CD4-positive, alpha-beta memory T cell (primary cell): ENCODE measurements at places on chromosomes 6 and 20. TPM values are rescaled to one million over a fixed set of nuclear protein-coding genes. Genes with fewer than 3 reads are reported as not detected.

- H3K36me3 ChIP-seq = no peaks in the 10 kb centered on the region
- no peaks in the 10 kb centered on the region for H3K27me3 ChIP-seq
- no peaks in the 10 kb centered on the region for H3K4me1 ChIP-seq
- H3K27ac ChIP-seq = no peak overlapping the region
- DNase-seq = no peak
These were observed 76.8 kb downstream of the RNASET2 start for GRCh38 chr6:166879594-166879993.

The PTCHD4 gene
- polyA plus RNA-seq = not detected

The DHX16 gene
- polyA plus RNA-seq = 30.2 TPM

DNA sequence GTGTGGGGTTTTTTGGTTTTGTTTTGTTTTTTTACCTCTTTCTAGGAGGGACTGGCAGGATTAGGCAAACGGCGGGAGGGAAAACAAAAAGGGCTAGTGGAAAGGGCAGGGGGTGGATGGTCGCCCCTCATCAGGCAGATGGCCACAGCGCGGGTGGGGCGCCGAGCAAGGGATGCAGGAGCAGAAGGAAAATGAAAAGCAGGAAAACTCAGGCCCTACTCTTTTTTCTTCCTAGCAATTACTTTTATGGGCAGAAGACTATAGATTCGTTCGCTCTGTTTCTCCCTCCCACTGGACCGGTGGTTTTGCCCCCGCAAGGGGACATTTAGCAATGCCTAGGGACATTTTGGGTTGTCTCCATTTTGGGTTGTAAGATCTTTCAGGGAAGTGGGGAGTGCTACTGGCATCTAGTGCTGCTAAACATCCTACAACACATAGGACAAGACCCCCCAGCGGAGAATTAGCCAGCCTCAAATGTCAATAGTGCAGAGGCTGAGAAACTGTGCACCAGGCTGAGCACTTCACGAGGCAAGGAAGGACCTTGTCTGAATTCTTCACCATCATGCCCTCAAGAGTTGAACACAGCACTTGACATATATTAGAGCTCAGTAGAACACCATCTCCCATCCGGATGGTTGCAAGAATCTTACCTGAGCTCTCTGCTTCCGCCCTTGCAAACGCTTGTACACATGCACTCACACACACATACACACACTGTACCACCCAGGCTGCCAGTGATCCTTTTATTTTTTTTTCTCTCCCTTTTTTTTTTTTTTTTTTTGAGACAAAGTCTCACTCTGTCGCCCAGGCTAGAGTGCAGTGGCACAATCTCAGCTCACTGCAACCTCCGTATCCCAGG lies 4.8 kb upstream of the ZMYND8 start:
- no peak overlapping the region for H3K27ac ChIP-seq
- H3K4me3 ChIP-seq = no peak overlapping the region
- H3K36me3 ChIP-seq = no peaks in the 10 kb centered on the region

DNA sequence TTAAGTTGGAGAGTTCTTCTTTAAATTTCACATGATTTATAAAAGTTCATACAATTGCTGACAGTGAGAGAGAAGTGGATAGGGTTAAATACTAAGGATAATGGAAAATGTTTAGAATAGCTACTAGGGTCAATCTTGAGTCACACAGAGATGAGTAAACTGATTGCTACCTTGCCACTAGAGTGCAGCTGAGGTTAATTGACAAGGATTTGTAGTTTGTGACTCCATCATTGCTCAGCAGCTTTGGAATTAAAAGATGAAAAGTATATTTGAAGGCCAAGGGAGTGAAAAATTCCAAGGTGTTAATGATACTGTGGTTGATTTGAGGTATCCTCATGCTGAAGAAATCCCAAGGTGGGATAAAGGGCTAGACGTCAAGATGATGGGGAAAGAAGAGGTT lies 524.0 kb downstream of the UTRN start:
- no peak overlapping the region for H3K27ac ChIP-seq
- H3K27me3 ChIP-seq = no peaks in the 10 kb centered on the region
- H3K4me3 ChIP-seq = no peak overlapping the region
- DNase-seq = no peak

The ANKRD6 gene
- 2.8 TPM for polyA plus RNA-seq

GRCh38 chr20:13397300-13397724 lies 176.2 kb downstream of the ISM1 start:
- no peak overlapping the region for H3K4me3 ChIP-seq
- no peaks in the 10 kb centered on the region for H3K27me3 ChIP-seq
- H3K27ac ChIP-seq = no peak overlapping the region
- no peaks in the 10 kb centered on the region for H3K36me3 ChIP-seq
- no peak for DNase-seq

DNA sequence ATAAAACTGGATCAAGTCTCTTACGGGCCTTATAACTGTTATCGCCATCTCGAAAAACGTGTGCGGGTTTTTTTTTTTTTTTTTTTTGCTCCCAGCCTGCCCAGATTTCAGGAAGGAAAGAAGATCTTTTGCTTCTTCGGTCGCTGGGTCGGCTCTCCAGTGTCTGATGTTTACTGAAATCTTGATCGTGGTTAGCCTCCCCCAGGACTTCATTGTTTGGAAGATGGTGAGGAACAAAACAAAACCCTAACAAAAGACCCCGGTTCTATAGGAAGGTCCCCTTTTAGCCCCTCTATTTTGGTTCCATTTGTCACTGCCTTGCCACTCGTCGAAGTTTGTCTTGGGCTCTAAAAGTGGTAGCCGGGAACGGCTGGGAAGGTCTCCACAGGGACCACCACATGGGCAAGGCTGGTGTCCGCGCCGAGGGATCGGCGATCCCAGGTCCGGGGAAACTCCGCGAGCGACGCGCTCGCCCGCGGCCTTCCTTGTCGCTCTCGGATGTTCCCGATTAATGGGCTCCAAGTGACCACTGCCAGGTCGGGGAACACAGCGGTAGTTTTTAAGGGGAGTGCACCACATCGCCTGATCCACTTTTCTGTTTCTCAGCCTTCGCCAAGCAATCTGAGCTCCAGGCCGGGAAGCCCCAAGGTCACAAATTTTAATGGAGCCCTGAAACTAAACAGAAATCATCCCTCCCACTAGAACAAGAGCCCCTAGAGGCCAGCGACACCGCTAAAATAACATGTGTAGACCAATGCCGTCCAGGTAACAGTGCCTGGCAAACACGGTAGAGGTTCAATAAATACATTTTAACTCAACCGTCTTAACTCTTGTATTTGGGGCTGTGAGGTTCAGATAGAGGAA lies 27.0 kb downstream of the TRIM27 start:
- no peaks in the 10 kb centered on the region for H3K27me3 ChIP-seq
- H3K27ac ChIP-seq = peak overlapping the region; percentile 96
- peak overlapping the region; percentile 93 for H3K4me3 ChIP-seq
- H3K36me3 ChIP-seq = no peaks in the 10 kb centered on the region
- H3K4me1 ChIP-seq = peaks cover 17% of the 10 kb centered on the region
- peak; percentile 66 for DNase-seq

The DEF6 gene
- polyA plus RNA-seq = 77.3 TPM

The SNAP91 gene
- polyA plus RNA-seq = not detected

The SYTL3 gene
- 13.3 TPM for polyA plus RNA-seq

GRCh38 chr6:6882592-6882991 lies 225.2 kb upstream of the RREB1 start:
- no peak for DNase-seq
- no peaks in the 10 kb centered on the region for H3K27me3 ChIP-seq
- no peak overlapping the region for H3K27ac ChIP-seq
- no peak overlapping the region for H3K4me3 ChIP-seq
- H3K4me1 ChIP-seq = no peaks in the 10 kb centered on the region
- no peaks in the 10 kb centered on the region for H3K36me3 ChIP-seq

DNA sequence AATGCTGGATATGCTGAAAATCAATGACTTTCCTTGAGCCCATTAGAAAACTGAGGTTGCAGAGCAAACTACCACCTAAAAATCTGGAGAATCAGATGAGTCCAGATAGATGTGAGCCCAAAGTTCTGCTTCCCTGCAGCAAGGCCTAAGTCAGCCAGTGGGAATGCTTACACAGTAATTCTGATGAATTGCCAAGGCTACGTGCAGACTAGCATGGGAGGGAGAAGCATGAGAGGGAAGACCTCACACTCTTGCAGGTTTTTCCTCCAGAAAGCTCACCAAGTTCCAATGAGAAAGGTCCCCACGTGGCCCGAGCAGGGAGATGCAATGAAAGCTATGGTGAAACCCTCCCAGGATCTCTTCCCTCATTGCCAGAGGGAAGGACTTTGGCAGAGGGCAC lies 104.8 kb upstream of the SIRPA start:
- no peak overlapping the region for H3K4me3 ChIP-seq
- DNase-seq = no peak
- no peaks in the 10 kb centered on the region for H3K4me1 ChIP-seq
- peaks cover 19% of the 10 kb centered on the region for H3K27me3 ChIP-seq

DNA sequence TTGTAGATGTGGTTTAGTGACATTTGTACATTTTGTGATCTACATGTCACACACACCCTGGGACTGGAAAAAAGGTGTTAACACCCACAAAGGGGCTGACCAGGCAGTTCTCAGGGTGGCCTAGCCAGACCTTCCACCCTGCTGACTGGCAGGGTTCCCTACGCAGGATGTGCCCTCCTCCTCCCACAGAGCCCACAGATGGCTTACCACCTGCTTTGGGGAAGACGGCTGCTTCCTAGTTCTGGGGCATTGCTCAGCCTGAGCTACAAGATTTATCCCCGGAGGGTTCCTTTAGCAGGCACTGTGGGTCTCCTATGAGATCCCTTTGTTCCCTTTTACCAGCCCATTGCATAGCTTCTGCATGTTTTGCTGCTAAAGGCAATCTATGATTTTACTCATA lies 35.1 kb downstream of the SNAP25 start:
- no peak for DNase-seq
- H3K4me1 ChIP-seq = no peaks in the 10 kb centered on the region
- no peaks in the 10 kb centered on the region for H3K36me3 ChIP-seq
- H3K4me3 ChIP-seq = no peak overlapping the region
- no peak overlapping the region for H3K27ac ChIP-seq

DNA sequence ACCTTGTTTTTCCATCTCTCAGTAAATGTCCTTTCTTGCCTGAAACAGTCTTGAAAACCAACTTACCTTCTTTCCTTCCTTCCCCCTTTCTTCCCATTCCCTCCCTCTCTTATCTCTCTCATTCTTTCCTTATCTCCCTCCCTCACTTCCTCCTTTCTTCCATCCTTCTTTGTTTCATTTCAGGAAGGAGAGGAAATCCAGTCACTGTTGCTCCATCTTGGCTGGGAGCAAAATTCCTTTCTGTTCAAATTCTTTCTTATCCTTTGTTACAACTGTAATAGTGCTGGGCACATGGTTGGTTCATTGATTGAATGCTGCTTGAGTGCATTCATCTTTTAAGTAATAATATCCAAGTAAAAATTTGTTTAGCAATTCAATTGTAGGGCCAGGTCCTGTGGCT lies 17.4 kb upstream of the TCP11 start:
- H3K4me3 ChIP-seq = no peak overlapping the region
- no peaks in the 10 kb centered on the region for H3K36me3 ChIP-seq
- no peaks in the 10 kb centered on the region for H3K4me1 ChIP-seq
- H3K27me3 ChIP-seq = no peaks in the 10 kb centered on the region

- no peaks in the 10 kb centered on the region for H3K27me3 ChIP-seq
- no peak overlapping the region for H3K4me3 ChIP-seq
- no peak overlapping the region for H3K27ac ChIP-seq
- H3K4me1 ChIP-seq = no peaks in the 10 kb centered on the region
These were observed 28.5 kb upstream of the CITED2 start for GRCh38 chr6:139402876-139403386.

DNA sequence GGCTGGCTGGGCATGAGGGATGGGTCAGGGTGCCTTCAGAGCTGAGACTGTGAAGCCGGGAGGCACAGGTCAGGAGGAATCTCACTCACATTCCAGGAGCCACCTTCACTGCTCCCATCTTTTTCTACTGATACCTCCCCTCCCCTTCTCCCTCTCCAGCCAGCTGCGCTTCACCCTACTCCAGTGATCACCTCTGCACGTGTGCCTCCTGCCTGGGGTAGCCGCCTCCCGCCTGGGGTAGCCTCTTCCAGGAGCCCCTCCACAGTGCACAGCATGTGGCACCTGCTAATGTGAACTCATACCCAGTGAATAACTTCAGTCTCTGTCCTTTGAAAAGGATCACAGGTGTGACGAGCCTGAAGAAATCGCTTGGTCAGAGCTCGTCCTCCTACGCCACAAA lies 232.6 kb downstream of the TMEM242 start:
- H3K4me1 ChIP-seq = no peaks in the 10 kb centered on the region
- no peak overlapping the region for H3K27ac ChIP-seq
- no peaks in the 10 kb centered on the region for H3K36me3 ChIP-seq
- DNase-seq = no peak

The FITM2 gene
- 1.4 TPM for polyA plus RNA-seq

GRCh38 chr6:63897952-63898351 lies 262.4 kb downstream of the PHF3 start:
- H3K27me3 ChIP-seq = no peaks in the 10 kb centered on the region
- H3K27ac ChIP-seq = no peak overlapping the region
- no peaks in the 10 kb centered on the region for H3K4me1 ChIP-seq
- no peaks in the 10 kb centered on the region for H3K36me3 ChIP-seq
- H3K4me3 ChIP-seq = no peak overlapping the region
- DNase-seq = no peak

The HMGN3 gene
- polyA plus RNA-seq = 75.1 TPM

DNA sequence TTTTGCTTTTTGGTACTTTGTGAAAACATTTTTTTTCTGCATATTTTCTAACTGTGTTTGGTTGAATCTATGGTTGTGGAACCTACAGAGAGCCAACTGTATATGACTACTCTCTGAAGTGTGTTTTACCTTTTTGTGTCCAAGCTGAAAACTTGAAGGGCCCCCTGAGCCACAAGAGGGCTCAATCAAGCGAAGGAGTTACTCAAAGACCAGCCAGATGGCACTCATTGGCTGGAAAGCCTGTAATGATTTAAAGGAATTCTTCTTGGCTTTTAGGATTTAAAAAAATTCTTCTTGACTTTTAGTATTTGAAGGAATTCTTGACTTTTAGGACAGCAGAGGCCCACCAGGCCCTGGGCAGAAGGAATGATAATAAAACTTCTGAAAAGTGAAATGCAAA lies 27.0 kb upstream of the ECI2 start:
- no peaks in the 10 kb centered on the region for H3K36me3 ChIP-seq
- DNase-seq = no peak
- H3K4me3 ChIP-seq = no peak overlapping the region
- no peak overlapping the region for H3K27ac ChIP-seq

GRCh38 chr6:128686084-128686483 lies 165.7 kb upstream of the PTPRK start:
- H3K4me1 ChIP-seq = no peaks in the 10 kb centered on the region
- no peaks in the 10 kb centered on the region for H3K27me3 ChIP-seq
- no peak overlapping the region for H3K27ac ChIP-seq
- H3K36me3 ChIP-seq = no peaks in the 10 kb centered on the region

GRCh38 chr6:62367601-62368000 lies 81.6 kb upstream of the KHDRBS2 start:
- H3K36me3 ChIP-seq = no peaks in the 10 kb centered on the region
- H3K27me3 ChIP-seq = no peaks in the 10 kb centered on the region
- no peak overlapping the region for H3K4me3 ChIP-seq
- H3K4me1 ChIP-seq = no peaks in the 10 kb centered on the region
- DNase-seq = no peak
